ENCODE measurements at places on chromosomes 3 and 15. TPM values are rescaled to one million over a fixed set of nuclear protein-coding genes. Genes with fewer than 3 reads are reported as not detected.

SEMA6D gene
- total RNA-seq, result 10.2 TPM

TMEM207 gene
- total RNA-seq, result not detected

DNA sequence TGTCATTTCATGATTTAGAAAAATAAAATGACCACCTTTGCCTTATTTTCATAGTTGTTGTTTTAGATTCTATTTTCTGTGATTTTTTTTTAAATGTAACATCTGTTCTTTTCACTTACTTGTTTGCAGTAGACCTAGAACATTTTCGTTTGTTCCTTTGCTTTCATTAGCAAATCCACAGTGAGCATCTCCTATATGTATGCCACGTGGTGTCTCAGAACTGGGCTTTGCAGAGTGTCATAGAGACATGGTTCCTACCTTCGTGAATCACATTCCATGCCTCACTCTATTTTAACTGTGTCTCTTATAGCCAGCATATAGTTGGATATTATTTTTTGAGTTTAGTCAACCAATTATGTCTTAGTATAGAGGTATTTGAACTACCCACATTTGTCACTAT lies 118.2 kb downstream of the KLF13 start:
- DNase-seq, result no peak
- peaks cover 40% of the 10 kb centered on the region for H3K4me1 ChIP-seq
- no peaks in the 10 kb centered on the region for H3K27me3 ChIP-seq
- no peaks in the 10 kb centered on the region for H3K36me3 ChIP-seq
- no peak overlapping the region for H3K4me3 ChIP-seq

DNA sequence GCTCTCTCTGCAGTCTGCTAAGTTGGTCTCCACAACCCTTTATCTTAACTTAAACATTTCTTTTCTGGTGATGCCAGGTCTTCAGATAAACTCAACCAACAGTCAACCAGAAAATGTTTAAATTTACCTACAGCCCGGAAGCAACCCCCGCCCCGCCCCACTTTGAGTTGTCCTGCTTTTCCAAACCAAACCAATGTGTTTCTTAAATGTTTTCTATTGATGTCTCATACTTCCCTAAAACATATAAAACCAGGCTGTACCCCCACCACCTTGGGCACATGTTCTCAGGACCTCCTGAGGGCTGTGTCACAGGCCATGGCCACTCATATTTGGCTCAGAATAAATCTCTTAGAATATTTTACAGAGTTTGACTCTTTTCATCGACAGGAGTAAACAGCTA lies 13.2 kb upstream of the GPR160 start:
- H3K27ac ChIP-seq, result no peak overlapping the region
- H3K27me3 ChIP-seq, result no peaks in the 10 kb centered on the region
- H3K4me3 ChIP-seq, result no peak overlapping the region
- DNase-seq, result no peak

- H3K27me3 ChIP-seq, result no peaks in the 10 kb centered on the region
- H3K36me3 ChIP-seq, result no peaks in the 10 kb centered on the region
Measured at GRCh38 chr15:31265871-31266711, 60.5 kb upstream of the KLF13 start.

GP5 gene
- total RNA-seq, result 0.38 TPM

- no peak overlapping the region for H3K4me3 ChIP-seq
- no peaks in the 10 kb centered on the region for H3K4me1 ChIP-seq
Measured at GRCh38 chr3:58260261-58260731, 22.7 kb downstream of the ABHD6 start.

GRCh38 chr15:72307026-72307425 lies 12.9 kb downstream of the CELF6 start:
- no peaks in the 10 kb centered on the region for H3K36me3 ChIP-seq
- no peaks in the 10 kb centered on the region for H3K27me3 ChIP-seq
- no peak for DNase-seq
- no peak overlapping the region for H3K4me3 ChIP-seq
- H3K27ac ChIP-seq, result no peak overlapping the region

GRCh38 chr3:55484191-55484689 lies 2.9 kb downstream of the WNT5A start:
- peaks cover 72% of the 10 kb centered on the region for H3K27me3 ChIP-seq
- no peaks in the 10 kb centered on the region for H3K36me3 ChIP-seq
- no peak for DNase-seq

GRCh38 chr3:78562328-78562727 lies 1205.5 kb downstream of the ROBO1 start:
- no peaks in the 10 kb centered on the region for H3K4me1 ChIP-seq
- no peak overlapping the region for H3K4me3 ChIP-seq
- H3K27ac ChIP-seq, result no peak overlapping the region

- DNase-seq, result no peak
- no peak overlapping the region for H3K4me3 ChIP-seq
- no peaks in the 10 kb centered on the region for H3K27me3 ChIP-seq
Measured at GRCh38 chr15:56165234-56165633, 78.4 kb downstream of the RFX7 start.

GRCh38 chr15:61157933-61158332 lies 71.2 kb downstream of the RORA start:
- no peak for DNase-seq
- no peaks in the 10 kb centered on the region for H3K36me3 ChIP-seq
- H3K27me3 ChIP-seq, result no peaks in the 10 kb centered on the region
- no peak overlapping the region for H3K27ac ChIP-seq
- H3K4me3 ChIP-seq, result no peak overlapping the region

DNA sequence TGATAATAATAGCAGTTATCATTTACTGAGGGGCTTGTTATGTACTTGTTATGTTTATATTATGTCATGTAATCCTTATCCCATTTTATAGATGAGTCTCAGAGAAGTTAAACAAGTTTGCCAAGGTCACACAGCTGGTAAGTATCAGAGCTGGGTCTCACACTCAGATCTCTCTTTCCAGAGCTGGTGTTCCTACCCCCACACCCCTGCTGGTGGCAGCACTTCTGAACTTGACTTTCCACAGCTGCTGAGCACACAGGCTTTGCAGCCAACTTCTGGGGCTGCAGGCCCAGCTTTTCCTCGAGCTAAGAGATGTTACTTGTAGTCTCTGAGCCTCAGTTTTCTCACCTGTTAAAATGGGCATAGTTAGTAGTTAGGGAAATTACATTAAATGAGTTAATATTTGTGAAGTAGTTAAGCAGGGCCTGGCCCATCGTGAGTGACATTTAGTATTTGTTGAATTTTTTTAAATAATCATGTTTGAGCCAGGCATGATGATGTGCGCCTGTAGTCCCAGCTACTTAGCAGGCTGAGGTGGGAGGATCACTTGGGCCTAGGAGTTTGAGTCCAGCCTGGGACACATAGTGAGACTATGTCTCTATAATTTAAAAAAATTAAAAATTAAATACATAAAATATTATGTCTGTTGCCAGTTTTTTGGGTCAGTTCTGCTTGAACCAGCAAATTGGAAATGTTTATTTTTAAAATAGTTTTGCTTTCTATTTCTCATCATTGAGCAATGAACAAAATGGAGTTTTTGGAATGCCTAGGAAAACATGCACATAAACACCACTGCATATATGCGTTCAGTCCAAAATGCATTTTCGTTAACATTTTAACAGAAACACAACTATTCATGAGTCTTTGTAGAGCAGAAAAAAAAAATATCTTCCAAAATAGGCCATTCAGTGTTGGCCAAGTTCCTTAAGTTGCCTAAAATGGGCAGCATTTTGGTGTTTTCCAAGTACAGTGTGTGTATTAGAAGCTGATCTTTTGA lies 87.3 kb downstream of the SMAD6 start:
- no peak overlapping the region for H3K27ac ChIP-seq
- no peaks in the 10 kb centered on the region for H3K27me3 ChIP-seq
- H3K4me1 ChIP-seq, result peaks cover 5% of the 10 kb centered on the region
- H3K4me3 ChIP-seq, result no peak overlapping the region
- DNase-seq, result no peak

- no peak overlapping the region for H3K4me3 ChIP-seq
- H3K4me1 ChIP-seq, result no peaks in the 10 kb centered on the region
- H3K27me3 ChIP-seq, result no peaks in the 10 kb centered on the region
- no peaks in the 10 kb centered on the region for H3K36me3 ChIP-seq
- DNase-seq, result no peak
Measured at GRCh38 chr3:131744765-131745164, 242.0 kb upstream of the MRPL3 start.
